ENCODE measurements at places on chromosomes 2 and 18.

DNA sequence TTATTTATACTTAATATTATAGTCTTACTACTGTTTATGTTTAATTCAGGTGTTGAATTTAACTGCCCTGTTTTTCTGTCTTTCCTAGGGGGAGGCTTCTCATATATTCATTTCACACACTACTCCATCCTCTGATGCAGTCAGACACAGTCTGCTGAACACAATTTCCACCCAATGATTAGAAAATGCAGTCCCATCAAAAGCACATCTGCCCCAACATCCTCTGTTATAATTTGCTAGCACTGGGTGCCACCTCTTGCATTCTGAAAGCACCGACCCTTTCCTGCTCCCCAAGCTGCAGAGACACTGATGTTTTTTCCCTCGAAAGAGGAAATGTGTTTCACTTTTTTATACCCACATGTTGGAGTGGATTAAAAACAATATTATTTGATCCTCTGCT is 474.7 kb downstream of the PID1 start:
- DNase-seq = no peak

DNA sequence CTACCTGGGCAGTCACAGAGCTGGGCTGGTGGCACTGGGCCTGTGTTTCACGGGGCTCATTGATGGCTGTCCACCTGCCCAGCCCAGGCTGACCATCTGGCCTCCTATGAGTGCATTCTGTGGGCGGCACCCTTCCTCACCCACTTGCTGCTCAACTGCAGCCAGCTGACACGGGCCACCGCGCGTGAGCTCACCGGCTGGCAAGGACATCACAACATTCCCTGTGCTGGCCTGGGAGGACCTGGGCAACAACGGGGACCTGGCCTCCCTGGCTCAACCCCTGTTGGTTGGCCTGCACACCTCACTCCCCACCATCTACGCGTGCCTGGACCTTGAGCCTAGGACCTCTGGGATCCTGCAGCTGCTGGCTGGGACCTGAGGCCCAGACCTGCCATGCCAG is 98.2 kb upstream of the DTNA start:
- no peak for DNase-seq

DNA sequence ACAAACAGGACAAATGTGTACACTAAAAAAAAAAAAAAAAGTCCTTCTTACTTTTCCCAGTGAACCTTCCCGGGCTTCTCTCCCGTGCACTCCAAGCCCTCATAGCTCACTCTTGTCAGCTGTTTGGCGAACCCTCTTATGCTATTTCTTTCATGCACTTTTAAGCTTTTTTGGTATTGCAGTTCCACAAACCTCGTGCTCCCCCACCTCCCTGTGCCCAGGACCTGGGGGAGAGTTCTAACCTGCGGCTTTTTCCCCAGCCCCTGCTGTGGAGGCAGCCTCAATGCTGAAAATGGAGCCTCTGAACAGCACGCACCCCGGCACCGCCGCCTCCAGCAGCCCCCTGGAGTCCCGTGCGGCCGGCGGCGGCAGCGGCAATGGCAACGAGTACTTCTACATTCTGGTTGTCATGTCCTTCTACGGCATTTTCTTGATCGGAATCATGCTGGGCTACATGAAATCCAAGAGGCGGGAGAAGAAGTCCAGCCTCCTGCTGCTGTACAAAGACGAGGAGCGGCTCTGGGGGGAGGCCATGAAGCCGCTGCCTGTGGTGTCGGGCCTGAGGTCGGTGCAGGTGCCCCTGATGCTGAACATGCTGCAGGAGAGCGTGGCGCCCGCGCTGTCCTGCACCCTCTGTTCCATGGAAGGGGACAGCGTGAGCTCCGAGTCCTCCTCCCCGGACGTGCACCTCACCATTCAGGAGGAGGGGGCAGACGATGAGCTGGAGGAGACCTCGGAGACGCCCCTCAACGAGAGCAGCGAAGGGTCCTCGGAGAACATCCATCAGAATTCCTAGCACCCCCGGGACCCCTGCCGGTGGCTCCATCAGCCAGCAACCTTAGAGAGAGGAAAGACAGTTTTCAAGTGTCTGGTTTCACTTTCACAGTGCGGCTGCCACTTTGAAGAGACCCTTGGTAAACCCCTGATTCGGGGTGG is 826 bp downstream of the KCNE4 start:
- DNase-seq = no peak

DNA sequence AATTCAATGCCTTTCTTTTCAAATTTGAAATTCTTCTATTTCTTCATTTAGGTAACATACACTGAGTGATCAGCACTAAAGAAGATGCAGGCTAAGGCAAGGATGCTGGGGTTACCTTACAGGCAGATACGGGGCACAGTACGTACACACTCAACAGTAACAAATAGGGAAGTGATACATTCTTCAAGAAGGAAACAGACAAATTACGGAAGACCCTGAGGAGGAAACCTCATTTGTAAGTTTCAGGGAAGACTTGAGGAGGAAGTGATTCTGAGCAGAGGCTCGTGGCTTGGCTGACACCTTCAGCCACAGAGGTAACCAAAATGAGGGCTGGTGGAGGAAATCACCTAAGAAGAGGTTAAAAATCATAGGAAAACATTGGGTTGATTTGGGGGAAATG is 1108.3 kb upstream of the KLHL29 start:
- no peak for DNase-seq

- DNase-seq = peak; percentile 86
Observed at GRCh38 chr2:85611705-85612587, at the start of gene C2orf68. Gene C2orf68 (minus strand): TSS chr2:85612066. CDS start chr2:85611984, 82 bp downstream.

GRCh38 chr2:101474731-101475384 is at the start of gene RFX8:
Gene RFX8 (minus strand): TSS chr2:101475112. CDS start chr2:101466848, 8,264 bp downstream.
- DNase-seq = no peak

DNA sequence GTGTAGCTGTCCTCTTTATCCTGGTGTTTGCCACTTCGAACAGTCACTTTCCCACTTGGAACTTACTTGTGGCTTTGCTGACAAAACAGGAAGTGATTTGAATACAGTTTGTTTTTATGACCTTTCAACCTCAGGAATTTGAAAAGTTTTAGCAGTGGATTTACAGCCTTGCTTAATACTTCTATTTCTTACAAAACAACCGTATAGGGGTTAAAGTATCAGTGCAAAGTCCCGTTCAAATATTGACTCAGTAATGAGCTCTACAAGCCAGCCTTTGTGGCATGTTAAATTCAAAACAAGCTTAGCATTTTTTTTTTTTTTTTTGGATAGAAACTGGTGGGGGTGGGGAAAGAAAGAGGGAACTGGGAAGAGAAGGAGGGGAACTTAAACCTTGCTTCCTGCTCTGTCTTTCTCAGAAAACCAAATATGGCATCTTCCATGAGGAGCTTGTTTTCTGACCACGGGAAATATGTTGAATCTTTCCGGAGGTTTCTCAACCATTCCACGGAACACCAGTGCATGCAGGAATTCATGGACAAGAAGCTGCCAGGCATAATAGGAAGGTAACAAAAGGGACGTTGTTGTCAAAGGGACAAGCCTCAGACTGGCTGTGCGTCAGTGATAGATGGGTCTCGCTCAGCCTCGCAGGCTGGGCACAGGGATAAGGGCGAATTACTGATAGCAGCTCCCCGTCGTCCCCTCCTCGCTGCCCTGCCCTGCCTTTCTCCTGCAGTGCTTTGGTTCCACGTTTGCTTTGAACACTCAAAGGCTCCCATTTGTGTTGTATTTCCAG is at the start of gene HNMT:
HNMT (plus strand) TSS at position 408 of the 793 bp plus-strand sequence; CDS start at position 427, 19 bp downstream.
- peak; percentile 42 for DNase-seq

Measured in putamen (tissue), 1 donor.